Effector memory CD8-positive, alpha-beta T cell (primary cell): ENCODE measurements at places on chromosomes 3 and 15.

GRCh38 chr3:11629716-11630115 is 14.0 kb downstream of the VGLL4 start:
- no peak for DNase-seq

DNA sequence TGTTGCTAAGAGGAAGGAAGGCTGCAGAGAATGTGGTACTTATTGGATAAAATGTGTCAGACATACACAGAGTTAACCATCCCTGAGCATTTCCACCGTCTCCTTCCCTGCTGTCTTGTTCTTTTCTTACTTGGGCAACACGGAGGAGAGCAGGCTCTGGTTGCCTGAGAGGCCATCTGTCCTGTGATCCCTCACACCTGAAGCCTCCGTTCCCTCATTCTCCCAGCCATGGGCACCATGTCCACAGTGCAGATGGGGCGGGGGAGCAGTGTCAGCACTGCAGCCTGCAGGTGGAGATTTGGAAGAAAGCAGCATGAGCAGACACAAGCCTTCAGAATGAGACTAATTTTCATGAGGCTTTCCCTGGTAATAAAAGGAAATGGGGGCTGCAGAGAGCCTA is 133.7 kb downstream of the CHCHD6 start:
- no peak for DNase-seq

- no peak for DNase-seq
Measured at GRCh38 chr15:92810418-92811138, 89.5 kb upstream of the CHD2 start.

GRCh38 chr3:123021996-123022510 is 5.5 kb downstream of the SEMA5B start:
- no peak for DNase-seq

DNA sequence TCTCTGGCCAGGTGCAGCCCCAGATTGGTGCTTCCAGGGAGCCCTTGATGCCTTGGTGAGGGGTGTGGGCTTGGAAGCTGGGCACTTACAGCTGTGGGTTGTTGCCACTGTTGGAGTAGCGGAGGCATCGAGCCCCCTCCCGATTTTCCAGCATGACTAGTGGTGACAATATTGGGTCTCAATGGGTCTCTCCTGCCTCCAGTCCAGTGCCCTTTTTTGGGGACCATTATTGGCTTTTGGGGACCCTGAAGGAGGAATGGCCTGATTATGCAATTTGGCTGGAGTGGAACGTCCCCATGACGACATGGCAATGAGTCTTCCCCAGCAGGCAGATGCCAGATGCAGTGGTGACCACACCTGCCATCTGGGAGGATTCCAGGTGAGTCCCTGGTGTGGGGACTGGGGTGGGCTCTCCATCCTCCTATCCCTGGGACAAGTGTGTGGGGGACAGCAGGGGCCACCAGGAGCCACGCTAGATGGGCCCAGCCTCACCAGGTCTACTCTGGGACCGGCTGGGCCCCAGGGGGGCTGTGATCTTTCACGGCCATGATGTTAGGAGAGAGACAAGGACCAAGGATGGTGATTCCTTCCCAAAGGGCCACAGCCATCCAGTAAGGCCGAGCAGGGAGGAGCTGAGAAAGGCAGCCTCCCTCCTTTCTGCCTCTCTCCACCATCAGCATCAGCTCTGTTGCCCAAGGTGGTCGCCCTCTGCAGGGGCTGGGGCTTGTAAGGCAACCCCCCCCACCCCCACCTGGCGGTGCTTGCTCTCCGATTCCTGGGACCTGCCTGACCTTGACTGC is 196.8 kb downstream of the GOLGA6L6 start:
- DNase-seq, result no peak

- no peak for DNase-seq
Measured at GRCh38 chr15:75368689-75369239, 357 bp upstream of the MAN2C1 start.

- DNase-seq, result no peak
Measured at GRCh38 chr3:196492080-196492479, 11.5 kb downstream of the RNF168 start.
